ENCODE measurements at places on chromosomes 16 and 17.

- DNase-seq = no peak
These were observed 71.2 kb upstream of the CDYL2 start for GRCh38 chr16:80875616-80876015.

DNA sequence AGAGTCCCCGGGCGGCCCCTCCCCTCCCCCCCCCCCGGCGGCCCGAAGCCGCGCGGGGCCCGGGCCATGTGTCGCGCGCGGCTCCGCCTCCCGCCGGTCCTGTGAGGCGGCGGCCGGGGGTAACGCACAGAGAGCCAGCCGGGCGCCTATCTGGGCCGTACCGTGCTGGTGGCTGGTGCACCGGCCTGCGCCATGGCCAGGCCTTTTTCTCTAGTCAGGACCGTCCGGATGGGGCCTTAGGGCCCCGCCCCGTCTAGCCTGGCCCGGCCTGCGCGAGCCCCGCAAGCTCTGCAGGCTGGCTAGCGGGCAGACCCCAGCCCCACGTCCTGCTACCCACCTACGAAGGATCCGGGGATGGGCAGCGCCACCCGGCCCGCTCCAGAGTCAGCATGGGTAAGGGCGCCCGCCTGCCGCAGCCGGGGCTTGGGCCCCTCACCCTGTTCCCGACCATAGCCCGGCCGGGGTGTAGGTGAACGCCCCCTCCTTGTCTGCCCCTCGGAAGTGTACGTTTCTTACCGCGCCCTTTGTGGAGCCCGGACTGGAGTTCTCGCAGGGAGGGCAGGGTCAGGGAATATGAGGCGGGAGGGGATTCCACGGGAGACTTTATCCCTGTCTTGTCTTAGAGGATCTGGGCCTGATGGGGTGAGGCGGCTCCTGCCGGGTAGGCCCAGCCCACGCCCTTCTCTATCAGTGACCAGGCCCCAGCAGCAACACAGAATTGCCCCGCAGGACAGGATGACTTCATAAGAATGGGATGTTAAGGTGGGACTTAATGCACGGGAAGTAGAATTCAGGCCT is at the start of gene CENPT:
Gene CENPT, minus strand, starts transcription at position 630 of the 798 bp plus-strand sequence. CDS start 13,834 bp downstream, outside the sequence.
- DNase-seq = no peak

- DNase-seq = no peak
These were observed 15.9 kb upstream of the ULK2 start for GRCh38 chr17:19883537-19884215.

- no peak for DNase-seq
These were observed 14.0 kb downstream of the NR1D1 start for GRCh38 chr17:40086150-40087044.

DNA sequence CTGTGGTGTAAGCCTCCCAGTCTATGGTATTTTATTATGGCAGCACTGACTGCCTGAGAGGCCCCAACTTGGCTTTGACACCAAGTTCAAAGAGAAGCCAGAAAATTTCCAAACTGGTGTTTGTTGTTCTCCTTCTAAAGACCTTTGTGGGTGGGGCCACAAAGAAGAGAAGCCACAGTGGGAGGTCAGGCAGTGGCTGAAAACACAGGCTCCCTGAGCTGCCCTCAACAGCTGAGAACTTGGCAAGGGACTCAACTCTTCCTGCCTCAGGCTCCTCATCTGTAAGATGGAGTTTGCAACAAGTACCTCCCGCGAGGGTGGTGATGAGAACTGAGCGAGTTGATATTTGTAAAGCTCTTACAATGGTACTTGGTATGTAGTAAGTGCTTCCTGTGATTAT is 18.2 kb downstream of the CES5A start:
- DNase-seq = no peak

GRCh38 chr16:3766177-3766576 is 48.9 kb upstream of the TRAP1 start:
- DNase-seq = no peak

DNA sequence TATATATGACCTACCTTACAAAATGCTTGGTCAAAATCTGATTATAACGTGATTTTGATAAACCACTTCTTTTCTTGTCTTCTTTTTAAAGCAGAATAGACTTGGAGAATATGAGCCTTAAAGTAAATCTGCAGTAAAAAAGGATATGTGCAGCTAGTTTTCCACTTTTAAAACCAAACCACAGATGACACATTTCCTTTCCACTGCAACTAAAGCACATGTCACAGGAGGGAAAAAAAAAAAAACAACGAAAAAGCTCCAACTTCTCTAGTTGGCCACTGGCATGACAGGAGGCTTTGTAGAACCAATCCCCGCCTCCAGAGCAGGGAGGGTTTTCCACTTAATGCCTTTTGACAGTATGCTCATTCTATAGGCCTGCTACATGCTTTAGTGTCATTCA is at the start of gene EVI2A:
Gene EVI2A, minus strand, starts transcription at position 142 of the 400 bp plus-strand sequence. CDS start 2,609 bp downstream, outside the sequence.
- peak; percentile 52 for DNase-seq

GRCh38 chr17:35914354-35914753 is 16.2 kb downstream of the RDM1 start:
- no peak for DNase-seq

DNA sequence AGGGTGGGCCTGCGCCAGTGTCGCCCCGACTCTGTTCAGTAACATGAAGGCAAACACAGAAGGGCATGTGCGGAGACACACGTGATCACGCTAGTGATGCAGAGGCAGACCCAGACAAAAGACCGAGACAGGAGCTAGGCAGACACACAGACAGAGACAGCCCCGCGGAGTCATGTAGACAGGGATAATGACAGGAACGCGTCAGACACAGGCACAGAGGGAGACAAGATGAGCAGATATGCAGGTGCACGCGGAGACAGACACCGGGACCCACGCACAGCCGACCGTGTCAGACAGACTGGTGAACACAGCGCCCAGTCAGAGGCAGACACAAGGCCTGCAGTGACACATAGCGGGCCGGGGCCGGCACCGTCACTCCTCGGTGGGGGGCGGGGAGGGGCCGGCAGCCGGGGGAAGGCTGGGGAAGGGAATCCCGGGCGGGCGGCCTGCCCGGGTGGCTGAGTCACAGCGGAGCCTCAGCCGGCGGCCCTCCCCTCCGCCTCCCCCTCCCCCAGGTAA is 7.4 kb downstream of the KDM6B start:
- DNase-seq = peak; percentile 94

GRCh38 chr16:84603140-84603816 is 14.6 kb downstream of the COTL1 start:
- DNase-seq = no peak

DNA sequence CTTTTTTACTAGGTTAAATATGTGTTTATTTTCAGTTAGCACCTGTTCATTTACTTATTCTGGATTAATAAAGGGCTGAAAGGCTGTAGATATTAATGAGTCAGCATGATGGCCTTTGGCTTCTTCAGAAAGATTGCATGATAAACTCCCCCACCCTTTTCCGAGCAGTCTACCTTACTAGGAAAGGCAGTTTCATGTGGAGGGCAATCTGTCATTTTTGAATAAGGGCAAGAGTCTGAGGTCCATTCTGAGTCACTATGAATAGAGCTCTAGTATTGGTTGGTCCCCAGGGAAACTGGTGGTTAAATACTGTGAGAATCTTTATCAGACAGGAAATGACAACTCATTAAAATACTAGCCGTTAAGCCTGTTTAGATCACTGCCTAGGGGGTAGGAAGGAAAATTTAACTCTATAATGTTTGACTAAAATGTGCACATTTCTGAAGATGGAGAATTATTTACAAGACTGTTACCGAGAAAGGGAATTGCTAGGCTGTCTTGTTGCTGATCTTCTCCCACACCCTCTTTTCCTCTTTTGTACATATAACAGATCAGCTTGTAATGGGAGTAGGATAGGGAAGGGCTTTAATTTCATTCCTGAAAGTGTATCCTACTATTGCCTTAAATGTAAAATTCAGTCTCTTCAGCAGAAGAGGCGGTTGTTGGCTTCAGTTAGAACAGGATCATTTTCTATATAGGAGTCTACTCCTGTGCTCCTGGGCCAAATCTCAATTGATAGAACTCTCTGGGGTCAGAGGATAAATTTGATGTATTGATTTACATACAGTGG is 63.3 kb downstream of the TUBD1 start:
- DNase-seq = no peak

- no peak for DNase-seq
These were observed 536 bp downstream of the TMC6 start for GRCh38 chr17:78127888-78128550.

GRCh38 chr16:73713251-73713650 is 583.4 kb upstream of the PSMD7 start:
- no peak for DNase-seq

DNA sequence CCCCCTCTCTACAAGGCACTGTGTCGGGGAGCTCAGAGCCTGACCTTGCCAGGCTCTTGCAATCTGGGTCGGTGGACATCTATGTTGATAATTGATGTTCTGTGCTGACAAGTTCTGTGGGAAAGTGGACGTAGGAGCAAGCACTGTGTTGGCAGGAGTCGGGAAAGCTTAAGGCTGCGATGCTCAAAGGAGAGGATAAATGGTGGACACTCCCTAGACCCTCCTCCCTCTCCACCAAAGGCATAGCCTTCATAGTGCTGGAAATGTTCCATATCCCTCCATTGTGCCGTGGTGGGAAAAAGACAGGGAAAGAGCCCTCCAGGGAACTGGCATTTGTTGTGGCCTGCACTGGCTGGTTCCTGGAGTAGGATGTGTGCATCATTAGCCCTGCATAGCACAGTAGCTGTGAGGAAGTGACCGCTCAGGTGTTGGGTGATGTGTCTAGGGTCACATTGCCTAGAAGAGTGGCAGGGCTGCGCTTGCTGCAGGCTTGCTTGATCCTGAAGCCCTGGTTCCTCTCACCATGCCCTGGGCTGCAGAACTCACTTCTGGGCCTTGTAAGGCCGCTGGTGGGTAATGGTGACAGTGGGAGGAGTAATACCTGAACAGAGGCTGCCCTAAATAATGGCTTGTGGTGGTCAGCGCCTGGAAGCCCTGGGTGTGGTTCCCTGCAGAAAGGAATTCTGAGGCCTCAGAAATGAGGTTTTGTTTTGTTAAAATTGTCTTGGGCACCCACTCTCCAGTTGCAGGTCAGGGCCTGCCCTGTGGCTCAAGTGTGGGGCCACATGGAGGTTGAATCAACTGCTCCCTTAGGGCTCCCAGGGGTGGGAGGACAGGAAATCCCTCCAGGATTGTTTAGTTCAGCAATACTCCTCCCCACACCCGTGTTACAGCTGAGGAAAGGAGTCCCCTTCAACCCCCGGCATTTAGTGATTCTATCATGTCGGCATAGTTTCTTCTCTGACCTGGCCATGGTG is 62.6 kb downstream of the KSR1 start:
- DNase-seq = no peak

GRCh38 chr16:48276102-48276501 is 28.8 kb upstream of the ABCC11 start:
- DNase-seq = no peak

DNA sequence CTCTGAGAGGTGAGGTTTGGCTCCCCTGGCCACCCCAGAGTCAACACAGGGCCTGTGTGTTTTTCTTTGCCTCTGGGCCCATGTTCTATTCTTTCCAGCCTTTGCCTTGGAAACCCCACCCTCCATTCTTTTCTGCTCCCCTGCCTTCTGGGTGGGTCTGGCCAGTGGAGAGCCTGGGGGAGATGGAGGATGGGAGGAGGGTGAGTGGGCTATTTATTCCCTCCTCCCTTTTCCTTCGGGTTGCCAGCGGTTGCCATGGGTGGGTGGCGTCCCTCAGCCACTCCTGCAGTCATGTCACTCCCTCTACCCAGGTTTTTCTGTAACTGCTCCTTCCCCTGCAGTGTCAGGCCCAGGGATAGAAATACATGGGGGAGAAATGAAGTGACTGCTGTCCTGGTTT is 15.5 kb downstream of the CMIP start:
- DNase-seq = no peak

DNA sequence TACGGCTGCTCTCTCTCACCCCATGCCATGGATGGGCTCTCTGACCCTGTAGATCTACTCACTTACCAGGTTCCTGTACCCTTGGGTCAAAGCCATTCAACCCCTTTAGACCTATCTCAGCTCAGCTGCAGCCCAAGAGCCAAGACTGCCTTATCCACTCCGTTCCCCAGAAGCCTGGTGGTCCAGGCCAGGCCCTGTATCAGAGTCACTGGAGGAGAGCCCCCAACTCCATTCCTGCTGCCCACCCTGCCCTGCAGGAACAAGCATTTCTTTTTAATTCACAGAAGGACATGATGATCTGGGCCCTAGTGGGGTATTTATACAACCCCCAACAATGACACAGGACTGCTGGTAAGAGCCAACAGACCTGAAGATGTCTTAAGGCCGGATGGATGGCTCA is 76.8 kb downstream of the AIPL1 start:
- DNase-seq = no peak

DNA sequence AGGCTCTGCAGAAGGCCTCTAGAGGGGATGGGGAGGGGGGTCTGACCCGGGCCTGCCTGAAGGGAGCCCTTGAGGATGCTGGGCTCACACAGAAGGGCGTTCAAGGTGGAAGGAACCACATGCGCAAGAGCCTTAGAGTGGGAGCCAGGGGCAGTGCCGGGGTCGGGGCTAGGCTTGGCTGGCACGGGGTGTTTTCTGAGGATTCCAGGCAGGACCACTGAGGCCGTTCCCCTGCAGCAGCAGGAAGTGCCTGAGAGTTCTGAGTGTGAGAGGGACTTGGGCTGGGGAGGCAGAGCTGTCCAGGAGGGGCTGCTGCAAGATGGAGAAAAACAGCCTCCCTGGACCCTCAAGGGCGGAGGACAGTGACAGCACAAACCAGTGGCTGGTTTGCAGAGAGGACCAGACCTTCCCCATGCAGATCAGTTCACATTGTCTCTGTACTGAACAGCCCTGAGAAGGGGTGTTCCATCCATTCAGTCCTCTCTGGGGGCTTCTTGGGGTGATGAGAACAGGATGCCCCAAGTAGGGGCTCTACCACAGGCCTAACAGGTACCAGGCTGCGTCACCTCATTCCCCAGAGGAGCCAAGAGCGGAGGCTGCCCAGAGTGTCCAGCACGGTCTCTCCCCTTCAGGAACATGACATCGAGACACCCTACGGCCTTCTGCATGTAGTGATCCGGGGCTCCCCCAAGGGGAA is 3.4 kb downstream of the NDRG4 start:
- DNase-seq = no peak

GRCh38 chr16:70743791-70744190 is 57.2 kb downstream of the VAC14 start:
- no peak for DNase-seq

GRCh38 chr16:85652431-85653221 is 36.1 kb downstream of the GINS2 start:
- no peak for DNase-seq

- DNase-seq = no peak
These were observed 27.8 kb upstream of the MRTFB start for GRCh38 chr16:14043278-14043677.

- DNase-seq = no peak
These were observed 142.7 kb upstream of the GNAO1 start for GRCh38 chr16:56048425-56049105.

DNA sequence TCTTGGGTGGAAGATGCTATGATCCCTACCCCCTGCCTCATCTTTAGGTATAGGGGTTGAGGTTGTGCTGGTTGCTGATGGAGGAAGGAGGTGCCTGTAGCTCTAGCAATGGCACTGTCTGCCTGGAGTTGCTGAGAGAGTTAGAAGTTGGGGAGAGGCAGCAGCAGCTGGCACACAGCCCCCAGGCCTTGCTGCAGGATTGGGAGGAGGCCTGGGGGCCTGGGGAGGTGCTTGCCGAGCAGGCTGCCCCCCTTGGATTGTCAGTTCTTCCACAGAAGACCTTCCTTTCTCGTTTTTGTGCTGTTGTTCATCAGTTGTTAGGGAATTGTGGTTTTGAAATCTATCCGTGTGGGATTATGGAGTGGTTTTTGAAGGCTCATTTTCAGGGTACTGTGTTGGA is 52.9 kb downstream of the SEC14L1 start:
- no peak for DNase-seq

- no peak for DNase-seq
These were observed 64.9 kb upstream of the LRRC37A3 start for GRCh38 chr17:64984181-64984580.
